Stimulated activated naive B cell treated with anti-CD40 and anti-IgM and Interleukin-4, amounts not matched to agents 10 μg/mL and 1 μg/mL and 100 μg/mL, for 72 hours (primary cell): ENCODE measurements at places on chromosomes 6 and 20.
A peak's percentile ranks its signal among the peaks of the same experiment; 100 is the strongest.

- no peaks in the 10 kb centered on the region for H3K36me3 ChIP-seq
- no peak overlapping the region for H3K27ac ChIP-seq
- H3K27me3 ChIP-seq: no peaks in the 10 kb centered on the region
These were observed 405.8 kb upstream of the SASH1 start for GRCh38 chr6:147936703-147937470.

DNA sequence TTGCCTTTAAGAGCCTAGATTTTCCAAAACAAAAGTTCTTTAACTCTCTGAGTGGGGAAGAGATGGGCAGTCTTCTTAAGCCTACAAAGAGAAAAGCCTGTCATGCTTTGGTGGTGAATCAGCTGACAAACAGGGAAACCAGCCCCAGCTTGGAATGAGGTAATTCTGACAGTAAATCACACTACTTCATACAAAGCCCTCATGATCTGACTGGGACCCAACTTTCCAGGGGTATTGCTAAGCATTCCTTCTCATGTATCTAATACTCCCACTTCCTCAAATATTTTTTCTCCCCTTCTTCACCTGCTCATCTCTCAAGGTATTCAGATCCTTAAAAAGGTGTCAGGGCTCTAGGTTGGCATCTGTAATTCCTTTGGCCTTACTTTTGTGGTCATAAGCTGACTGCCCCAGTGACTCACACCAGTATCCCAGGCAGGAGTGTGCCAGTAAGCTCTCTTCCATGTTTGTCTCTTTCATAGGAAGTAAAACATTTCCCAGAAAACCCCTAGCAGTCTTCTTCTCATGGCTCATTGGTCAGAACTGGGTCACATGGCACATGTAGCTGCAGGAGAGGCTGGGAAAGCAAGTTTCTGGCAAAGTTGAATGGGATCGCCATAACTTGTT is 15.0 kb upstream of the TBC1D22B start:
- peaks cover 34% of the 10 kb centered on the region for H3K4me1 ChIP-seq
- H3K27me3 ChIP-seq: peaks cover 9% of the 10 kb centered on the region
- peaks cover 7% of the 10 kb centered on the region for H3K36me3 ChIP-seq
- no peak for DNase-seq

DNA sequence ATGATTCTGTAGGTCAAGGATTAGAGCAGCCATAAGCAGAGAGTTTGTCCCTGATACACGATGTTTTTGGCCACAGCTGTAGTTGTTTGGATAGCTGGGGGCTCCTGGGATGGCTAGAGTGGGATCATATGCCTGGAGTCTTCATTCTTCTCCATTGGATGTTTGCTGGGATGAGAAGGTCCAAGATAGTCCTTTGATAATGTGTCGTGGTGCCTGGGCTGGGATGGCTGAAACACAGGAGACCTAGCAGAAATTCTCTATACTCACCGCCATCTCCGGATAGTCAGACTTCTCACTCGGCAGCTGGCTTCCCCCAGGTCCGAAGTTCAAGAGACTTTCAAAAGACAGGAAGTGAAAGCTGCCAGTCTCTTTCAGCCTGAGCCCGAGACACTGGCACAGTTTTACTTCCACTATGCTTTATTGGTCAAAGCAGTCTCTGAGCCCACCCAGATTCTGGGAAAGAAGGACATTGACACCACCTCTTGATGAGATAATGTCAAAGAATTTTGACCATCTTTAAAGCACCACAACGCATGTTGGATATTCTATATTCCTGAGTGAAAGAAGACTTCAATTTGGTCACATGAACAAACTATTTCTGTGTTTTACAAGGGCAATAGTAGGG is 16.0 kb downstream of the MARCKS start:
- peak overlapping the region; percentile 72 for H3K27ac ChIP-seq
- H3K4me1 ChIP-seq: peaks cover 8% of the 10 kb centered on the region
- H3K4me3 ChIP-seq: peak overlapping the region; percentile 83
- H3K27me3 ChIP-seq: peaks cover 3% of the 10 kb centered on the region

- H3K27me3 ChIP-seq: no peaks in the 10 kb centered on the region
- no peak for DNase-seq
- H3K36me3 ChIP-seq: no peaks in the 10 kb centered on the region
- H3K4me1 ChIP-seq: no peaks in the 10 kb centered on the region
- no peak overlapping the region for H3K4me3 ChIP-seq
These were observed 407.1 kb downstream of the GRIK2 start for GRCh38 chr6:101800598-101800997.

DNA sequence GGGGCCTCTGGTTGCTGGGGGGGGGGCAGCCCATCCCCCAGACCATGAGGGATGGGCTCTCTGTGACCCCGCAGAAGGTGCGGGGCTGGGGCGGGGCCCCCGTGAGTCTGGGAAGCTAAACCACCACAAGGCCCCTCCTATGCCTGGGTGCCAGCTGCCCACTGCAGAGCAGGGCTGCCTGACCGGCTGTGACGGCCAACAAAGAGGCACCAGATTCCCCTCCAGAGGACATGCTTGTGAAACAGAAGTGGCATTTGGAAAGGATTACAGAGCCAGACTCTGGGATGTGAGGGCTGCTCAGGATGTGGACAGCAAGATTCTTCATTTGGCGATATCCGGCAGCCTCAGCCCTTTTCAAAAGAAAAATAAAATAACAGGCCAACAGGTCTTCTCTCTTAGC is 16.5 kb upstream of the NTSR1 start:
- no peak overlapping the region for H3K4me3 ChIP-seq
- H3K36me3 ChIP-seq: no peaks in the 10 kb centered on the region
- H3K4me1 ChIP-seq: peaks cover 9% of the 10 kb centered on the region
- H3K27me3 ChIP-seq: peaks cover 17% of the 10 kb centered on the region
- no peak for DNase-seq
- H3K27ac ChIP-seq: no peak overlapping the region

- no peak for DNase-seq
- H3K36me3 ChIP-seq: no peaks in the 10 kb centered on the region
- no peaks in the 10 kb centered on the region for H3K4me1 ChIP-seq
- H3K27ac ChIP-seq: no peak overlapping the region
These were observed 269.9 kb downstream of the BCKDHB start for GRCh38 chr6:80376411-80376810.

- no peak overlapping the region for H3K4me3 ChIP-seq
- no peak for DNase-seq
- no peak overlapping the region for H3K27ac ChIP-seq
- H3K27me3 ChIP-seq: no peaks in the 10 kb centered on the region
These were observed 24.0 kb downstream of the HBS1L start for GRCh38 chr6:135030532-135031178.

DNA sequence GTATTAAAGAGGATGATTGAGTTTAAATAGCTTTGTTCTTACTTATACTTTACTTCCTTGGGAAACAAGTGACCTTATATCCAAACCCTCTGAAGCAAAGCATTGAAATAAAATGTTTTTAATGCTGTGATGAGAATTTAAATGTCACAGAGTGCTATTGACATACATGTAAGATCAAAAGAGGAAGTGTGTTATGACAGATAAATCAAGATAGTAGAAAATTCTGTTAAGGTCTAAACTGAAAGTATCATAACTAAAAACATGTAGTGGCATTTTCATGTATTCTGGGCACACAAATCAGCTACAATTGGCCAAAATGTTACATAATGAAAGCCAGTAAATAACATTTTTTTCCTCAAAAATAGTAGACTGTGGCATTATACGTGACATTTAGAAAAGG is 318.0 kb downstream of the GRIK2 start:
- H3K36me3 ChIP-seq: no peaks in the 10 kb centered on the region
- H3K27me3 ChIP-seq: no peaks in the 10 kb centered on the region
- DNase-seq: no peak
- H3K4me3 ChIP-seq: no peak overlapping the region

DNA sequence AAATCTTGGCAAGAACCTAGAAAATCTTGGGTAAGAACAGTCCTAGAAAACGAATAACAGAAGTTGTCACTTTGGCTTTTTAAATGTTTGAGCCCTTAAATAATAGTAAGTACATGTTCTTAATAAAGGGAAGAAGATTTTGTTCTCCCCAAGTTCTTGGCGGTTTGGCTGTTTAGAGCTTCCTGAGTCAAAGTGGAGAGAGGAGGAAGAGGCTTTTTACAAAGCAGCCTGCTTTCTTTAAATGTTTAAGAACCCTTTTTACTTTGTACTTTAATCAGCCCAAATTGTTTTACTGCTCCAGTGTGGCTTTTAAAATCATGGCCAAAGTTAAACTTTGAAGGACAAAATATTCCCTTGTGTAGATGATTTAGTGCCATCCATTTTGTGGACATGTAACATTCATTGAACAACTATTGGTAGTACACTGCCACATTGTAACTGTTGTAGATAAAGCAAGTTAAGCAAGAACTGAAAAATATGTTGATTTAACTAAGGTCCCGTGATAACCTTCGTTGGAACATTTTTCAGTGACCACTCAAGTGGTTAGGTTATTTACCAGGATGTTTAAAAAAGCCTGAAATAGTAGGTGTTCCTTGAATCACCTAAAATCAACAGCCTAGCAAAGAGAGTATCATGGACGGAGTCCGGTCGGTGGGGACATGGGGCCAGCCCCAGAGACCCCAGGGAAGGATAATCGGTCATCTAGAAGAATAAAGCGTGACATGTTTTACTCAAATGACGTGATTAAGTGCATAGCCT is 2.4 kb downstream of the AMD1 start:
- H3K27ac ChIP-seq: peak overlapping the region; percentile 99
- H3K4me3 ChIP-seq: peak overlapping the region; percentile 100
- peaks cover 59% of the 10 kb centered on the region for H3K4me1 ChIP-seq

DNA sequence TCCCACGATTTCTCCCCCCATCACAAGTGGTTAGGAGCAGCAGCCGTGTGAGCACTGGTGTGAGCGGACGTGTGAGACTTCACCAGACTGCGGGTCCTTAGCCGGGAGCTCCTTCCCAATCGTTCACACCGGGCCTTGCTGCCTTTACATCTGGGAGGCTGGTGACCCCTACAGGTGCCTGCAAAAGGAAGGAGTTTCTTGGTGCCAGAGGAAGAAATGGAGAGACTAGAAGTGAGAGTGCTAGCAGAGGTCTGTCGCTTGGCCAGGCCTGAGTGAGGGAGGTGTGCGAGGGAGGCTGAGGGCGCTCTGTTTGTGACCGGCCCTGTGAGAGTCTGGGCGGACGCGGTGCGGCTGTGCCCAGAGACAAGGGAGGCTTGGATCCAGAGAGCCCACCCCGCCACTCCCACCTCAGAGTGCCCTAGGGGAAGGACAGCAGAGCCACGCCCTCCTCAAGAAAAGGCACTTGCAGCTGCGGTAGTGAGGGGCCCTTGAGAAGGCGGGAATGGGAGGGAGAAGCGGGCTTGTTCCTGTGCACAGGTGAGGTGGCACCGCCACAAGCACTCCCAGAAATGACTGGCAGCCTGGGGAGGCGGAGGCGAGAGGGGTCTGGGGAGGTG is 10.0 kb upstream of the ARMC2 start:
- H3K4me3 ChIP-seq: peak overlapping the region; percentile 45
- H3K27me3 ChIP-seq: peaks cover 31% of the 10 kb centered on the region
- no peaks in the 10 kb centered on the region for H3K36me3 ChIP-seq

GRCh38 chr6:24307881-24308280 is 50.0 kb downstream of the DCDC2 start:
- H3K36me3 ChIP-seq: peaks cover 3% of the 10 kb centered on the region
- no peaks in the 10 kb centered on the region for H3K4me1 ChIP-seq
- H3K27me3 ChIP-seq: peaks cover 24% of the 10 kb centered on the region

- DNase-seq: no peak
- H3K27ac ChIP-seq: no peak overlapping the region
- no peak overlapping the region for H3K4me3 ChIP-seq
- peaks cover 4% of the 10 kb centered on the region for H3K27me3 ChIP-seq
- H3K4me1 ChIP-seq: no peaks in the 10 kb centered on the region
These were observed 92.3 kb upstream of the SALL4 start for GRCh38 chr20:51894619-51895018.

DNA sequence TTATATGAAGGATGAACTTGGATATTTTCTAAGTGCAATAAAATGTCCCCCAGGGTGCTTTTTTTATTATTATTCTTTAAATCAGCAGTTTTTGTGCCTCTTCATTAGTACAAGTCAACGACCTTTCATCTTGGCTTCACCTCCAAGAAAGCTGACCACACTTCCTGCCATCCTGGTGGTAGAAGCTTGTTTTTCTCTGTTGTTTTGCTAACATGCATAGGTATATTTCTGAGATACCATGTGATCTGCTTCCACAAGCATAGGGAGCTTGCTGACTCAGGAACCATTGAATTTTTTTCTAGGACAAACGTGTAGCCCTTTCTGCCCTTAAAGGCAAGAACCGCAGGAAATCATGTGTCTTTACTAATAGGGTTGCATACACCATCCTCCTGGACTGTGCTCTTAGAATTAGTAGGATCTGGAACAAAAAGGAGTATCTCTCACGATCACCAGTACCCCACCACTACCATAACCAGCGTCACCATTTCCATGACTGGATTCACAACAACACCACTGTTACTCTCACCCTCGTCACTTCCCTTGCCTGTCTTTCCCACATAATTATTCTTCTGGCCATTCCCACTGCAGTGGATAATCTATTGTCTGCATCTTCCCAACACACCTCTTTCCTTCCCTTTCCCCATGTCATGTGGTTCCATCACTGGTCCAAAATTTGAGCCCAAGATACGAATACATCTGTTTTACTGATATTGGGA is 207.1 kb downstream of the MAFB start:
- no peak overlapping the region for H3K27ac ChIP-seq
- H3K27me3 ChIP-seq: peaks cover 8% of the 10 kb centered on the region

- H3K36me3 ChIP-seq: peaks cover 27% of the 10 kb centered on the region
- H3K4me1 ChIP-seq: peaks cover 33% of the 10 kb centered on the region
- peak overlapping the region; percentile 86 for H3K4me3 ChIP-seq
These were observed 1.6 kb upstream of the SYNCRIP start for GRCh38 chr6:85644279-85644762.

- no peak for DNase-seq
- H3K27ac ChIP-seq: no peak overlapping the region
- no peaks in the 10 kb centered on the region for H3K27me3 ChIP-seq
These were observed 581.9 kb downstream of the HTR1B start for GRCh38 chr6:76881414-76881813.

- no peaks in the 10 kb centered on the region for H3K36me3 ChIP-seq
- H3K4me1 ChIP-seq: no peaks in the 10 kb centered on the region
- H3K27me3 ChIP-seq: peaks cover 12% of the 10 kb centered on the region
- H3K27ac ChIP-seq: no peak overlapping the region
These were observed 138.6 kb downstream of the RPS12 start for GRCh38 chr6:132952986-132953385.

DNA sequence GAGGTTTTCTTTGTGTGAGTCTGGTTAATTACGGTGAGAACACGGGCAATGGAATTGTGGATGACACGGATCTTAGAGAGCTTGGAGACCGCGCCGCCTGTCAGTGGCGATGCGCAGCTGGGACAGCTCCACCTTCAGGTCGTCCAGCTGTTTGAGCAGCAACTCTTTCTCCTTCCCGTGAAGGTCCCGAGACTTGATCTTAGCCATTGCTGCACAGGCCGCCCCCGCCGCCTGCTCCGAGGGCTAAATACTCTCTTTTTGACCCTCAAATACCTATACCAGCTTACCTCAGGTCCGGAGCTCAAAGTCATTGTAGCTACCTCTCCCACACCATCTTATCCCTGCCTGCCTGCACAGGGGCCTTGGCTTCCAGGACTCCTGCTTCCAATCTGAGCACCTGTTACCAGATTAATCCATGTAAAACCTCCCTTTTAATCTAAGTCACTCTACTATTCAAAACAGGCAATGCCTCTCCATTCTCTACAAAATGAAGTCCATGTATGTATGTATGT is 100.2 kb downstream of the PREP start:
- no peaks in the 10 kb centered on the region for H3K4me1 ChIP-seq
- H3K27me3 ChIP-seq: no peaks in the 10 kb centered on the region
- no peak for DNase-seq
- no peak overlapping the region for H3K4me3 ChIP-seq

- H3K4me1 ChIP-seq: no peaks in the 10 kb centered on the region
- no peak for DNase-seq
- H3K27me3 ChIP-seq: no peaks in the 10 kb centered on the region
- H3K36me3 ChIP-seq: no peaks in the 10 kb centered on the region
- no peak overlapping the region for H3K27ac ChIP-seq
- no peak overlapping the region for H3K4me3 ChIP-seq
These were observed 201.9 kb downstream of the PLCB4 start for GRCh38 chr20:9270831-9271230.
